ENCODE measurements at places on chromosomes 12 and 14. TPM values are rescaled to one million over a fixed set of nuclear protein-coding genes. Genes with fewer than 3 reads are reported as not detected.

DNA sequence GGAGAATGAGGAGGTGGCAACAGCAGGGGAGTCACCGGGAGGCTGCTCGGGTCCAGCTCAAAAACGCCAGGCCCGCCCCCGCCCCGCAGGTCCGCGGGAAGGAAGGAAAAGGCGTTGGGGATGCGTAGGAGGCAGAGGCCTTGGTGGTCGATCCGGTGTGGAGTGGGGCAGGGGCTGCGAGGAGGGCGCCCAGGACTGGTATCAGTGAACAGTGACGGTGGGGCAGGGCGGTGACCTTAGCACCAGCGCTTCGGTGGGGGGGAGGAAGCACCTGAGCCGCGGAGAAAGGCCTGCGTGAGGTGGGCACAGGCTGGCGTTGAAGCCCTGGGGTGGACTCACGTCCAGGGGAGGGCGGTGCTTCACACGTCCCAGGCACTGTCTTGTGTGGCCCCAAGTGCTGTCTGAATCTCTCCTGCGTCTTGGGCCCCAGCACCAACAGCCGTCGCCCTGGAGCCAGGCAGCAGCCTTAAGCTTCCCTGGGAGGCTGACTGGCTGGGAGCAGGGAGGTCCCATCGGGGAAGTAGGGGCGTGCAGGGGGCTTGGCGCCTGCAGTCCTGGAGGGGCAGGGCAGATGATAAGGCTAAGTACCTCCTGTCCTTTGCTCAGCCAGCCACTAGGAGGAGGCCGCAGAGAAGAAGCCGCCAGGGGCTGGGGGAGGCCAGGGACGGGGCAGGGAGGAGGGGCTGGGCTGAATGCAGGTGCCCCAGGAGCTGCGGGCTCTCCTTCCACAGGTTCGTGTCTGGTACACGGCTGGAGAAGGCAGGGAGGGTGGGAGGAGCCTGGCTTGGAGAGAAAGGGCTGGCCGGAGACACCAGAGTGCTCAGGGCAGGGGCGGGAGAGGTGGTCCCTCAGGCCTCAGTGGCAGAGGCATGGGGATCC lies 26.5 kb downstream of the ZBTB42 start:
- peak; percentile 64 for DNase-seq

The SMCO2 gene
- not detected for total RNA-seq

The AJUBA gene
- 33.8 TPM for total RNA-seq

GRCh38 chr14:34987180-34987579 lies 4.4 kb downstream of the SRP54 start:
- no peak for DNase-seq

All from lung (tissue), 17 donors.